H9 (cell line): ENCODE measurements at places on chromosomes 16 and 17. TPM values are rescaled to one million over a fixed set of nuclear protein-coding genes. Genes with fewer than 3 reads are reported as not detected.

OR4D2 gene
- not detected in 2 replicates for total RNA-seq

PHOSPHO1 gene
- 0.31 and 0.63 TPM in 2 replicates for total RNA-seq

RASD1 gene
- total RNA-seq: 5.7 and 6.8 TPM in 2 replicates

TTYH2 gene
- total RNA-seq: 1.6 and 3.2 TPM in 2 replicates

IL34 gene
- total RNA-seq: 4.2 and 4.4 TPM in 2 replicates

MPG gene
- total RNA-seq: 39.1 and 41.7 TPM in 2 replicates

BRIP1 gene
- 18.3 and 20.2 TPM in 2 replicates for total RNA-seq
